ENCODE measurements at places on chromosomes 13 and 19.

GRCh38 chr19:17554968-17555479, 425 bp upstream of the COLGALT1 start:
- DNase-seq = no peak

DNA sequence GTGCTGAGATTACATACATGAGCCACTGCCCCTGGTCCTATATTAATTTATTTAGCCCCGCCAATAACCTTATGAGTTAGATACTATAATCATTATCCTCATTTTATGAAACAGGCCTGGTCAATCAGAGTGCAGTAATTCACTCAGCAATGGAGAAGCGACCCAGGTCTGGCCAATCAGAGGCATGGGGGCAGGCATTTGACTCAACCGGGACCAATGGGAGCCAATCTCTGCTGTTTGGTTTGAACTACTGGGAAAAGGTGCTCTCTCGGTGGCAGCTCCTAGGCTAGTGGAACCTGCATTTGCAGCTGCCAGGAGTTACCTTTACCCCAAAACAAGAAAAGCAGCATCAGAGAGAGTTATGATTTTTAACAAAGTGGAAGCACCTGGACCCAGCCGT, 6.6 kb downstream of the SIRT2 start:
- DNase-seq = no peak

GRCh38 chr19:42246922-42247639, 4.7 kb upstream of the GSK3A start:
- no peak for DNase-seq

- no peak for DNase-seq
Measured at GRCh38 chr19:55406091-55406825, 1.3 kb downstream of the UBE2S start.

- DNase-seq = no peak
Measured at GRCh38 chr13:77328819-77329132, 1.9 kb upstream of the MYCBP2 start.

DNA sequence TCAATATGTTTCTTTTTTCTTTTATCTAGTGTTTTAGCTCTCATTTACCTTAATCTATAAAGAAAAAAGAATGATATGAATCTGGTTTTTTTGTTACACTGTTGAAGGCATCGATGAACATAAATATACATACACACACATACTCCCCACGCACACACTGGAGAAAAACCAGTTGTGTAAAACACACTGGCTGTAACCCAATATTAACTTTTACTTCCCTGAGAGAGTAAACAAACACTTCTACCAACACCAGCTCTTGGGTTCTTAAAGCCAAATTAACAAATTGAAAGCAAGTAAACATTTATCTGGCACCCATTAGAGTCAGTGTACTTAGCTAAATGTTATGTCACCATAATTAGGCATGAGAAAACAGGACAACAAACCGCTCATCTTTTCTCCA, 145.7 kb downstream of the ABCC4 start:
- DNase-seq = peak; percentile 40

GRCh38 chr19:47096721-47097120, 16.9 kb downstream of the ZC3H4 start:
- DNase-seq = no peak

- no peak for DNase-seq
Measured at GRCh38 chr13:112510987-112511685, 76.8 kb downstream of the TUBGCP3 start.

GRCh38 chr13:101727118-101727517, 274.6 kb downstream of the ITGBL1 start:
- DNase-seq = peak; percentile 38

- DNase-seq = no peak
Measured at GRCh38 chr19:6751189-6751588, 11.7 kb downstream of the TRIP10 start.

GRCh38 chr13:109476001-109476400, 310.4 kb downstream of the IRS2 start:
- no peak for DNase-seq

DNA sequence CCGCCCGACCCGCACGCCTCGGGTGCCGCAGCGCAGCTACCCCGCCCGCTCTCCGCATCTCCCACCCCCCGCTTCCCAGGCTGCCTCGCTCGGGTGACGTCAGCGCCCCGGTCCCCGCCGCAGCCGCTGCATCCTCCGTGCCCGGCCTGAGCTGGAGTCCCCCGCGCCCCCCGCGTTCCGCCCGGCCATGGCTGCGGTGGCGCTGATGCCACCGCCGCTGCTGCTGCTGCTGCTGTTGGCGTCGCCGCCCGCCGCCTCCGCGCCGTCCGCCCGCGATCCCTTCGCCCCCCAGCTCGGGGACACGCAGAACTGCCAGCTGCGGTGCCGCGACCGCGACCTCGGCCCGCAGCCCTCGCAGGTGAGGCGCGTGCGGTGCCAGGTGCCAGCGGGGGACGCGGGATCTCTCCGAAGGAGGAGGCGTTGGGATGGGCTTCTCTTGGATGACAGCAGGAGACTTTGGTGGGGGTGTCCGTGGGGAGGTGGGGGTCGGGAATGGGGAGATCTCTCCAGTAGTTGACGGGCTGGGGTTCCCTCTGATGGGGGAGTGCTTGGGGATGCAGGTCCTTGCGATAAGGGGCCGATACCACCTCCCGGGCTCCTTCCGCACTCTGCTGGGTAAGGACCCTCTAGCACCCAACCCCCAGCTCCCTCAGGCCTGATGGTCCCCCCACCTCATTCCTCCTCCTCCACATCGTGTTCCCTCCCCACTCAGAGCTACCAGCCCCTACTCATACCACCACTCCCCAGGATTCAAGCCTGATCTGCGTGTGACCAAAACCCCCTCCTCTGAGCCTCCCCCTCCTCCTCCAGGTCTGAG, at the start of gene TMEM59L:
TSS of gene TMEM59L (plus strand) at position 99 of the 817 bp plus-strand sequence. CDS start at position 188, 89 bp downstream.
- DNase-seq = peak; percentile 63

GRCh38 chr13:67148161-67148571, 82.0 kb downstream of the PCDH9 start:
- DNase-seq = peak; percentile 61

DNA sequence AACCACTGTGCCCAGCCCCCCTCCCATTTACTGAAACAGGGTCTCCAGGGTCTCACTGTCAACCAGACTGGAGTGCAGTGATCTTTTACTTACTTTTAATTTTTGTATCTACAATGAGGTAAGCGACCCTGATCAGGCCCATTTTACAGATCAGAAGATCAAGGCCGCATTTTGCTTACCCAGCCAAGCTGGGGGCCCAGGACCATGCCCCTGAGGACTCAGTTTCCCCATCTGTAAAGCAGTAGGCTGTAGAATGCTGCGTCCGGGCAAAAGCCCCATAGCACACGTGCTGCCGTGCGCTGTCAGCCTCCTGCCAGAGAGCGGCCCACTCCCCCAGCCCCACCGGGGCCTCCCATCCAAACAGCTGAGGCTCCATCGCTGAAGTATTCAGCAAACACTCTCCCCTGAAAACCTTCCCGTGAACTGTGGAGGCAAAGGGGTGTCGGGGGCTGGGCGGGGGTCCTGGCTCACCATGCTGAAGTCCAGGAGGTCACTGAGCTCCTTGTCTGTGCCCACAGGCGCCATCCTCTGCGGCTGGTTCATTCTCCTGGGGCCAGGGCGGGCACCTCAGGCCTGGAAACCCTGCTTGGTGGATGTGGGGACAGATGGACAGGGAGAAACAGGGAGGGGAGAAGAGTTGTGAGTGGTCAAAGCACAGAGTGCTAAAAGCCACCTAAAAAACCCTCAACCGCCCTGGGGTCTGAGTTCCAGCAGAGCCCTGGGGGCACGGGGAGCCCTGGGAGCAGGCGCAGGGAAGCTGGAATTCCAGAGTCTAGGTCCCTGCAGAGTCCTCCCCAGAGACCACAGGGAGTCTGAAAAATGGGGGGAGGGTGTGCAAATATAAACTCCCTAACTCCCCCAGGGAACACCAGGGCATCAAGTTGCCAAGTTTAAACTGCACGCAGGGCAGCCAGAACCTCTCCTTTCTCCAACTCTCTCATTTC, 2.4 kb downstream of the TCF3 start:
- DNase-seq = peak; percentile 36

GRCh38 chr13:24053519-24054251, 106.8 kb upstream of the SPATA13 start:
- DNase-seq = peak; percentile 87

- no peak for DNase-seq
Measured at GRCh38 chr13:85141401-85141800, 657.8 kb downstream of the SLITRK6 start.

GRCh38 chr19:7478173-7478842, 10.5 kb downstream of the PEX11G start:
- DNase-seq = no peak

DNA sequence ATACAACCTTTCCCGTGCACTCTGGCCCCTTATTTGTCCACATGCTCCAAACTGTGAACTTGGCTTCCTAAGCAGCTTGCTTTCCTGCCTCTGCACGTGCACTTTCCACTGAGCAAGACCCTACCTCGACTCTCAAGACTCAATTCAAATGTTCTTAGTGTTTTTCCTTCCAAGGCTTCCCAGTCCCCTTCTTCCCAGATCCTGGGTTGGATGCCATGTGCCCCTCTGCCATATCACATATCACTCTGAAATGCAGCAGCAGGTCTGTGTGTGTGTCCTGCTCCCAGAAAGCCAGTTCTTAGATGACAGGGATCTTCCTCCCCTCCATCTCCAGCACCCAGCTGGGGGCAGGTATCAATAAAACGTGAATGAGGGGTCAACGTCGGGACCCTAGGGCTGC, 3.0 kb downstream of the ZNF557 start:
- DNase-seq = no peak

DNA sequence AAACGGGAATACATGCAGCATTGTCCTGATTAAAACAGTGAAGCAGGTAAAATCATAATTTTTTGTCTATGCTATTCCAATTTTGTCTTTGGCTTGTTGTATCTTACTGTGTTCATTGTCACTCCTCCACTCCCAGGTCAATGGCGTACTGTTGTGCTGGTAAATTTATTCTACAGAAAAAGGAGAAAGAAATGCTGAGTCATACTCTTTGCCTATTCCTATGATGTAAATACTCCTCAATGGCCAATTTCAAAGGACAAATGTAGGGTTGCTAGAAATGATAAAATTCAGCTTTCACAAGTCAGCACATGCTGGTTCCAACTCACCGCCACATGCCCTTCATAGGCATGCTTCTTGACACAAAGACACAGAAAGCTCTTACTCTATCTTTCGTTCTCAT, 694.4 kb upstream of the PCDH20 start:
- DNase-seq = no peak

DNA sequence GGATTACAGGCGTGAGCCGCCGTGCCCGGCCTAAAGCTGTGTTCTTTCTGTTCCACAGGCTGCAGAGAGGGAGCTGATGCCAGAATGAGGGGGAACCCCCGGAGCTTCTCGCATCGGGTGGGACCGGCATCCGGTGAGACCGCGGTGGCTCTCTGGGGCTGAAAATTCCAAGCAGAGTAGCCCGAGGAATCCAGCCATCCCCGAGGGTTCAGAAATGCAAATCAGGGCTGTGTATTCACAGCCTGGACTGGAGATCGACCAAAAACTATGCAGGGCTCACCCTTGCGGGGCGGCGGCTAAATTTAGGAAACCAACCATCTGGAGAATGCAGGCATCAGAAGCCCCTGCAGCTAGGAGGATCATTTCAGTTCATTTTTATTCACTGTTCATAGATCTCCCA, 99.2 kb downstream of the GNG7 start:
- no peak for DNase-seq

- no peak for DNase-seq
Measured at GRCh38 chr13:48567515-48568369, 34.9 kb upstream of the RCBTB2 start.

GRCh38 chr13:41614671-41615527, 157.5 kb downstream of the RGCC start:
- no peak for DNase-seq

GRCh38 chr13:43850873-43851272, 28.7 kb downstream of the CCDC122 start:
- no peak for DNase-seq

- peak; percentile 45 for DNase-seq
Measured at GRCh38 chr13:59112221-59112718, 1051.5 kb downstream of the DIAPH3 start.

GRCh38 chr19:41569481-41570150, 6.3 kb upstream of the CEACAM21 start:
- peak; percentile 71 for DNase-seq

DNA sequence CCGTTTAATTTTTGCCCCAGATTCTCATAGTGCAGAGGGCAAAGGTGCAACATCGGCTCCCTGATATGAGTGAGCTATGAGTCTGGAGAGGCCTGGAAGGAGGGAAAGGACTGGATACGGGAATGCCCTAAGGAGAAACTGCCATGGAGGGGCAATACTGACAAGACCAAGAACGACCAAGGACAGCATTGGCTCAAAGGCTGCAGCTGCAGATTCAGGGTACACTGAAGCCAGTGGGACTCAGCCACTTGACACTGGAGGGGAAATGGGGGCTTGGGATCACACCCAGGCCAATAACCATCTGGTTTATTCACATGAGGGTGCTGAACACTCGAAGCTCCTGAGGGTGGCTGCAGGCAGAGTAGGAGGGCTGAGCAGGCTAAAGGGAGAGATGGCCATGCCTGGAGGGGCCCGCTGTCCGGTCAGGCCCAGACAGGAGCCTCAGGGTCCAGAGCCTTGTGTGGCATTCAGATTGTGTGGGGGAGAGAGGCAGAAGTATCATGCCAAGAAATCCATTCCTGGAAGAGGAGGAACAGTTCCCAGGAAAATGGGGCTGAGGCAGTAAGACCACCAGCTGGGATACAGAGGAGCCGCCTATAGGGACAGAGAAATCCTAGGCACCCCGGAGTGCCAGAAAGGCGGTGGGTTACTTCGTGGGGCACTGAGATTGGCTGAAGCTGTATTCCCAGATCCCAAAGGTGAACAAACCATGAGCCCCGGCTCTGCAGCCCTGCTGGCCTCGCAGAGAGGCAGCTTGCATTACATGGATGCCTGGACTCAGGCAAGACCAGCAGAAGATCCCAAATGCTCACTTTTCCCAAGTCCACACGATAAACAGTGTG, 20.7 kb downstream of the COL4A1 start:
- DNase-seq = no peak

- DNase-seq = no peak
Measured at GRCh38 chr19:8557642-8558238, 19.5 kb downstream of the MYO1F start.

- no peak for DNase-seq
Measured at GRCh38 chr19:17617807-17618192, 62.4 kb downstream of the COLGALT1 start.

DNA sequence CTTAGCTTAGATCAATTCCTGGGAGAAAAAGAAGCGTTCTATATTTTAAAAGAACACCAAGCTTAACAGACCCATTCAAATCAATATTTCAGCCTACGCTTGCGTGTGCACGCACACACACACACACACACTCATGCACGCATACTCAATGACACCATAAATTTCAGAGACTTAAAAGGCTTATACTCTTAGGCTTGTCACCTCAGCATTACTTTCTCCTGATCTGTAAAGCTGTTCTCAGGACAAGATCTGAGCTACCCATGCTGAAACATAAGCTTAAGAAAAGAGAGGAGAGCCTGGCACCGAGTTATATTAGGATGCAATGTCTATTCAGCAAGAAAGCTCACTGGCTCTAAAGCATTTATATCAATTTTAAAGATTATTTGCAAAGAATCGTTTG, 368.5 kb downstream of the FGF14 start:
- DNase-seq = no peak

All from NCI-H69 (cell line).